ENCODE measurements at places on chromosomes 1 and 21.

- DNase-seq, result peak; percentile 5
Observed at GRCh38 chr1:212432661-212433576, at the start of gene NENF. NENF (plus strand) TSS chr1:212432920; CDS start chr1:212432944, 24 bp downstream.

DNA sequence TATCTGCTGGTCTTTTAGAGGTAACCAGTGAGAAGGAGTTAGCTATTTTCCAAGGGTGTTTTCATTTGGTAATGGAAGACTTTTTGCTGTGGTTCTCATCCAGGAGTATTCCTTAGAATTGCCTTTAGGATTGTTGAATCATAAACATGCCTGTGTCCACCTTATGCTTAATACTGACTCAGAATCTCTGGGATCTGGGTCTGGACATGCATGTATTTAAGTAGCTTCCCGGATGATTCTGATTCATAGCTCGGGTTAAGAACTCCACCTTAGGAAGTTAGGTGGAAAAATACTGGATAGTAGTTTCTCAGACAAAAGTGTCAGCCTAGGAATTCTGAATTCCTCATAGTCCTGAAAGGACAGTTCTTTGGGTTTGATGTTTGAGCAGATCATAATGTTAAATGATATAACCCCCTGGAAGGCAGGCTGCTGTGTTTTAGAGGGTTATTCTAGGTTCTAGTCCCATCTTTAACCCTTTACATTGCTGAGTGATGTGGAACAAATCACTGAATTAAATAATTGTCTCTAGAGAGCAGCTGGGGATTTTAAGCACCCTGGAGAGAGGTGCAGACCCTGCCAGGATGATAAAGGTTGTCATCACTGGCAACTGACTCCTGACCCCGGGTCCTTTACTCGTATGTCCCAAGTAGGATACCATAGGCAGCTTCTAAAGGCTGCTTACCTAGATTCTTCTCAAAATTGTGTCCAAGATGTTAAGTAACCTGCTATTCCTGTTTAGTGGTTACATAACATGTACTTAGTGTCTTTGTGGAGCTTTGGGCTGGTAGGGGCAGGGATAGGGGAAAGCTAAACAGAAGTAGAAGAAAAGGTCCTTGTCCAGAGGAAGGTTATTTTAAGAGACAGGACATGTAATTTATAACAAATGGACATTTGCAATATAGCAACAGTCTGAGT is 14.5 kb upstream of the C4BPB start:
- DNase-seq, result no peak

- DNase-seq, result no peak
Observed at GRCh38 chr21:27202301-27202700, 235.4 kb upstream of the ADAMTS5 start.

DNA sequence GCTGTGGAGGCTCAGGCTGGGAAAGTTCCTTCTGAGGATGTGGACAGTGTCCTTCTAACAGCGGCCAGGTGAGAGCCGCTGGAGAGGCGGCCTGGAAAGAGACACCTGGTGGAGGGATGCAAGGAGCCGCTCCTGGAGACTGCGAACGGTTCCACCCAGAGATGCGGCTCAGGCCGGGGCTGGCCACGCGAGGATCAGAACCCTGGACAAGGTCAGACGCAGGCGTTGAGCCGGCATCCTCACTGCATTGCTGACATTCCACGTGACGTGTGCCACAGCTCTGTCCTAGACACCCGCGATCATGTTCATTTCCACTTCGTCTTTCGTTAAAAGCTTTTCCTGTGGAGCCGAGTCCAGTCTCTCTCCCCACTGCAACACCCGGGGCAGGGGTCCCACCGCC is 28.8 kb downstream of the CFAP74 start:
- DNase-seq, result no peak

GRCh38 chr1:107153014-107153413 is 12.2 kb downstream of the NTNG1 start:
- no peak for DNase-seq

DNA sequence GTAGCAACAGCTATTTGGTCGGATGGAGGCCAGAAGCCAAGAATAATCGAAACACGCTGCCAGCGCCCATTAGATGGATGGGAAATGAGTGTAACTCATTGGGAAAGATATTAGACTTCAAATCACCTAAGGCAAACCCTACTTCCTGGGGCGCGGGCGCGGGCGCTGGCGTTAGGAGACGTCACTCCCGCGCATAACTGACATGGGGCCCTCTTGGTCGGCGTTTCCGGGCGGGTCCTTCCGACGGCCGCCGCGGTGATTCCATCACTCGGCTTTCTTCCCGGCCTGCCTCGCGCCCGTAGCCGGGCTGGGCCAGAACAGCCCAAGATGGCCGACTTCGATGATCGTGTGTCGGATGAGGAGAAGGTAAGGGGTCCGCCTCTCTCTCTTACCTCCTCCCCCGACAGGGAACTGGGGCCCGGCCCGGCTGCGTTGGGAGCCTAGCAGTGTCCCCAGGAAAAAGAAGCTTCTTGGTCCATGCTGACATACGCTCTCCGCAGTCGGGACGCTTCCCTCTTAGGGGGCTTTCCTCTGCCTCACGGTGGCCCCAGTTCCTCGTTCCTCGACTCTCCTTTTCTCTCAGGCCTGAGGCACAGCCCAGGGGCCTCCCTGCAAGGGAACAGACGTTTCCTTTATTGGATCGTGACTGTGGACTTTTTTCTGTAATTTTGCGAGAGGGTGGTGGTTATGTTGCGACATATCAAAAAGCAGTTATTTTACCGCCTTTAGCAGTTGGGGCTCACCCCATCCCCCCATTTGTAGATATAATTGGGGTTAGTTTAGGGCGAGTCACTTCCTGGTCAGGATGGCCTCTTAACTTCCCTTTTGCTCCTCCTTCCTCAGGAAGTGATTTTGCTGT is at the start of gene CAPZA1:
Gene CAPZA1, plus strand, starts transcription at position 315 of the 859 bp plus-strand sequence. Its CDS starts 13 bp downstream, at position 328.
- peak; percentile 70 for DNase-seq

DNA sequence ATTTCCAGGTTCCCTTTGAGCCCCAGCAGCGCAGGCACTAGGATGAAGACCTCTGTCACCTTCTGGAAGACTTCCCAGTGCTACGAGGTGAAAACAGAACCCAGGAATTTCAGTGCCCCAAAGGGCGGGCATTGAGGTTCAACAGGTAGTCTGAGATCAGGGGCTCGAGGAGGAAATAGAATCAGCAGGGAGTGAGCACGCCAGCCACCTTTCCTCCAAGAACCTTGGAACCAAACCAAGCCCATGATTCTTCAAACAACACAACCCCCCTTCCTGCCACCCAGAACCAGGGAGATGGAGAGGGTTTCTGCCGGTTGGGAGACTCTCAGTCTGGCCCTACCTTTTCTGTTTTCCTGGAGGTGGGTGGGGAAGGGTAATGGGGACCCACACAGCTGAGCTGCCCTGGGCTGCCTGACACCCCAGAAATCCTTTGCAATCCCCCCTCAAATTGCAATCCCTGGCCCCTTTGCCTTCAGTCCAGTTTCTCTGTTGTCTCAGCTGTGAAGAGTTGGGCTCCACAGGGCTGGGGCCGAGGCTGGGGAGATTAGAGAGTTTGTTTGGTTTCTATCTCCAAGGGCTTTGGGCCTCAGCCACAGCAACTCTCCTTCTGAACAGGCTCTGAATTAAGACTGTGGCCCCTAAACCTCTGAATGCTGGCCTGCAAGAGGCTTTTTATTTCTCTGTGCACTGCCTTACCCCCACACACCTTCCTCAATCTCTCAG is 11.9 kb downstream of the SLC41A1 start:
- DNase-seq, result no peak

All from NCI-H748 treated with DMSO at 0.1 percent for 48 hours (cell line).